ENCODE measurements at places on chromosomes 7 and 10.
A peak's percentile ranks its signal among the peaks of the same experiment; 100 is the strongest.

DNA sequence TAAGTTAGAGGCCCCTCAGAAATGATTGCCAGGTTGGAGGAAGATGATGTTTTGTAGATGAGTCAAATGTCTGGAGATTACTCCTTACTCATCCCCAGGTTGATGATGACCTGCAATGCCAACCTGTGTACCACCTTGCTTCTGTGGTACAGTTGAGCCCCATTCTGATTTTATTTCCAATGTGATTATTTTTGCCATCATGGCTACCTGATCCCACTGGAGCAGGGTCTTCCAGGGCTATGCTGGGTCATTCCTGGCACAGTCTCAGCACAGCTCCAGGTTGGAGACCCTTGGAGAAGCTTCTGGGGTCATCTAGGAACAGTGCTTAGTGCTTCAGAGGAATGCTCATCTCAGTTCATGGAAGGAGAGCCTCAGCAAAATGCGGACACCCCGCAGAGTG is 34.3 kb downstream of the LRRC18 start:
- DNase-seq, result no peak

DNA sequence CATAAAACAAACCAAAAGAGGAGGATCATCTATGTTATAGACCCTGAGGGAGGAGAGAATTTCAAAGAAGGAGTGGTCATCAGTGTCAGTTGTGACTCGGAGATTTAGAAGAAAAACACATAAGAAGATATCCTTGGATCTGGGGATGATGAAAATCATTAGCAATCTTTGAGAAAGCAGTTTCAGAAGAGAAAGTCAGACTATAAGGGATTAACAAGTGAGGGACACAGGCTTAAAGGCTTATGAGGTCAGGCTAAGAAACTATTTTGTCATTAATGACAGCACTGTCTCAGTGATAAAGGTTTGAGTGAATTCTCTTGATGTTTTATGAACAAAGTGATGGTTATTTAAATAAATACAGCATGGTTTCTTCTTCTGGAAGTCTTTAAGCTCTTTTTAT is 6.1 kb upstream of the GPR85 start:
- DNase-seq, result no peak

GRCh38 chr10:100998991-100999741 is 442 bp upstream of the LZTS2 start:
- peak; percentile 69 for DNase-seq

- DNase-seq, result no peak
Measured at GRCh38 chr7:99693100-99693426, 13.3 kb upstream of the CYP3A5 start.

DNA sequence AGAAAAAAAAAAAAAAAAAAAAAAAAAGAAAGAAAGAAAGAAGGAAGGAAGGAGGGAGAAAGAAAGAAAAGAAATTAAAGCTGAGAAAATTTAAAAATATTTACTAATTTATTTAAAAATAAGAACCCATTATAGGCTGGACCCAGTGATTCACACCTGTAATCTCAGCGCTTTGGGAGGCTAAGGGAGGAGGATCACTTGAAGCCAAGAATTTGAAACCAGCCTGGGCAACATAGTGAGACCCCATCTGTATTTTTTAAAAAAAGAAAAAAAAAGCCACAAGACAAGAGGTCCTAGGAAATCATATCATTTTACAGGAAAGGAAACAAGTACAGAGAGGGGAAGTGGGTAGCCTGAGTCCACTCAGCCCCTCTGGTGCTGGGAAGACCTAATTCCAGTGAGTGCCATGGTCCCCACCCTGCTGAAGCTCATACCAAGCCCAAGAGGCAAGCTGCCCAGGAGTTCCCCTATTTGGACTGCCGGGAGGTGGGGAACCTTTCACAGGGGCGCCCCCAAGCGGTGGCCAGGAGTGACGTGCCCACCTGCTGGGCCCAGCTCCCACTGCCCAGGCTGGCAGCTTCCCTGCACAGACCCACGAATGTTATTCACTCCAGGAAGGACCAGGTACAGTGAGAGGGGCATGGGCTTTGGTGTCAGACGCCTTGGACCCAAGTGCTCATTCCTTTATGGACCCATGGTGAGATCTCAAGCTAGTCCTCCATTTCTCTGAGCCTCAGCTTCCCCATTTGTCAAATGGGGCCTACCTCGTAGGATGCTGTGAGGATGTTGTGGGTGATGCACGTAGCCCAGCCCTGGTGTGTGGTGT is 133.6 kb downstream of the ZMIZ1 start:
- DNase-seq, result peak; percentile 59

- no peak for DNase-seq
Measured at GRCh38 chr7:130886438-130887135, 152.6 kb upstream of the KLF14 start.

- DNase-seq, result no peak
Measured at GRCh38 chr7:43926798-43927123, 525 bp downstream of the UBE2D4 start.

GRCh38 chr10:77832238-77832637 is 94.3 kb downstream of the DLG5 start:
- DNase-seq, result no peak

- DNase-seq, result no peak
Measured at GRCh38 chr7:41232086-41232485, 470.8 kb downstream of the INHBA start.

GRCh38 chr7:31102973-31103850 is 51.1 kb downstream of the ADCYAP1R1 start:
- no peak for DNase-seq

- DNase-seq, result no peak
Measured at GRCh38 chr7:97006055-97006815, 882 bp downstream of the DLX6 start.

GRCh38 chr10:77849039-77849664 is 77.4 kb downstream of the DLG5 start:
- DNase-seq, result no peak

- no peak for DNase-seq
Measured at GRCh38 chr10:14502431-14502830, 171.7 kb upstream of the FRMD4A start.

- DNase-seq, result no peak
Measured at GRCh38 chr7:154583454-154583853, 419.5 kb downstream of the PAXIP1 start.

- no peak for DNase-seq
Measured at GRCh38 chr7:44388089-44388970, 62.9 kb upstream of the CAMK2B start.

DNA sequence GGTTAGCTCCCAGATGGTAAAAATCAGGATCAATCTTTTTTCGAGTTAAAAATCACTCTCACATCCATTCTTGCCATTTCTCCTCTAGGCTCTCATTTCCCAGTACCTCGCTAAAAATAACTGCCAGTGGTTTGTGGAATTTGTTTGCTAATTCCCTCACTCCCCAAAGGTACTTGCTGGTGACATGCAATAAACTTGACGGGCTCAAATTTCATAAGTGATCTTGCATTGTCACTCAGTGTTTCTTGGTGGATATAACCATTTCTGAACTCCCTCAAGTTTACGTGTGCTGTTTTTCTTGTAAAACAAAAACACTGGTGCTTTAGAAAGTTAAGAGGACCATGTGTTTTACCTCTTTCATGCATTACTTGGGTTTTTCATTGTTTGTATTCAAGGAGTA is 399.2 kb upstream of the MKI67 start:
- DNase-seq, result no peak

DNA sequence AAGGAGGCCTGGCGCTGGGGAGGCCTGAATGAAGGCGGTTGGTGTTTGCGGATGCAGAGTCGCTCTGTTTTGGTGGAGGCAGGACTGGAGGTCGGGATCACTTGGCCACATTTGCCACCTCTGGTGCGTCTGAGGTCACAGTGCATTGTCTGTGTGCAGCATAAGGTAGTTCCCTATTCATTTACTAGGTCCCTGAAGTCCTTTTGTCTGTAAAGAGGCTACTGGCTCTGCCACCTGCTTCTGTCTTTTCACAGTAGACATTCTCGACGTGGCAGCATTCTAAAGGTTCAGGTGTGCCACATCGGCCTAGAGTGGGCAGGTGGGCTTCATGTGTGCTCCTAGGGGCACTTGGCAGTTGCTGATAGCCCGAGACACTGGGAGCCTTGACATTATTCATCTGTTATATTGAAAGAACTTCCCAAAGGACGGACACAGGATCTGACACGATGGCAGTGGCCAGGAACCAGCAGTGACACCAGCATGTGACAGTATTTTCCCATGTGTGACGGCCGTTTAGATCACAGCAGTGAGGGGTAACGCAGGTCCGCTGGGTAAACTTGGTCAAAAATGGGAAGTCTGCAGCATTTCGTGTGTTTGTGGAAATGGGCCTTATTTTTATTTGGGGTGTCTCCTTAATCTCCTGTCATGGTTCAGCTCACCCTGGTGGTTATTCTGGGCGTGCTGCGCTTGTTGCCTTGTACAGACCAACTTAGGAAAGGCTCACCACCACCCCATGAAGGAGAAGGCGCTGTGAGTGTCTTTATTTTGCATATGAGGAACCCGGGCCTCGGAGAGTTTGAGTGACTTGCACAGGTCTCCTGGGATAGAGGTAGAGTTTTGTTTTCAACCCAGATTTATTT is 5.9 kb downstream of the MGMT start:
- DNase-seq, result no peak

GRCh38 chr10:118668228-118668952 is 72.9 kb upstream of the PRLHR start:
- no peak for DNase-seq

- DNase-seq, result peak; percentile 20
Measured at GRCh38 chr10:4651404-4652037, 174.5 kb upstream of the AKR1E2 start.

- DNase-seq, result no peak
Measured at GRCh38 chr7:13476881-13477444, 512.5 kb downstream of the ETV1 start.

DNA sequence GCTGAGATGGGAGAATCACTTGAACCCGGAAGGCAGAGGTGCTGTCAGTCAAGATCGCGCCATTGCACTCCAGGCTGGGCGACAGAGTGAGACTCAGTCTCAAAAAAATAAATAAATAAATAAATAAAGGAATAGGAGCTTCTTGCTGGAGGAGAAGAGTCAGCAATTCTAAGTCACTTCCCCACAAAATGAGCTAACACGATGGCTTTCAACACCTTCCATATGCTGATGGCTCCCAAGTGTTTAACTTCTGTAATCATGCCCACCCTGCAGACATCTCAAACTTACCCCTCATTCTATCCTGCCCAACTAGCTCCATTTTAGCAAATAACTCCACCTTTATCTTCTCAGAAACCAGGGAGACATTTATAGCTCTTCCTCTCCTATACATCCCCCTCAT is 21.2 kb downstream of the PSAP start:
- DNase-seq, result peak; percentile 49

DNA sequence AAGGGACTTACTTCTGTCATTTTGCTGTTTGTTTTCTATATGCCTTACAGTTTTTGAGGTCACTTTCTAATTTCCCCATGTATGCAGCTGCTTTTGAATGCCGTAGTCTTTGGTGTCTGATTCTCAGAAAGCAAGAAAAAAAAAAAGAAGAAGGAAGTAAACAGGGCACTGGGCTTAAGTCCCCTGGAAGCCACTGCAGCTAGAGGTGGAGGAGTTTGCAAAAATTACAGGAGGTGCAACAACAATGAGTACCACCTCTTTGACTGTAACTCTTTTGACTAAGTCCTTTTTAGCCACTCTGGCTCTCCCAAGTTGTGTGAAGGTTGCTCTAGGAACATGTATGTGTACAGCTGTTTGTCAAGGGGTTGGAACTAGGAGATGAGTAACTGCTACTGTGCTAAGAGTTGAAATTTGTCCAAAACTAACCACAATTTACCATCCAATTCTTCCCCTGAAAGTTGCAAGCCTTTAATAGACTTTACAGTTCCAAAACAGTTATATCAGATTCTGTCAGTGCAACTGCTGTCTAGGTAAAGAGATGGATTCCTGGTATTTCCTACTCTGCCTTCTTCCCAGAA is 588.0 kb upstream of the LRRN3 start:
- no peak for DNase-seq

DNA sequence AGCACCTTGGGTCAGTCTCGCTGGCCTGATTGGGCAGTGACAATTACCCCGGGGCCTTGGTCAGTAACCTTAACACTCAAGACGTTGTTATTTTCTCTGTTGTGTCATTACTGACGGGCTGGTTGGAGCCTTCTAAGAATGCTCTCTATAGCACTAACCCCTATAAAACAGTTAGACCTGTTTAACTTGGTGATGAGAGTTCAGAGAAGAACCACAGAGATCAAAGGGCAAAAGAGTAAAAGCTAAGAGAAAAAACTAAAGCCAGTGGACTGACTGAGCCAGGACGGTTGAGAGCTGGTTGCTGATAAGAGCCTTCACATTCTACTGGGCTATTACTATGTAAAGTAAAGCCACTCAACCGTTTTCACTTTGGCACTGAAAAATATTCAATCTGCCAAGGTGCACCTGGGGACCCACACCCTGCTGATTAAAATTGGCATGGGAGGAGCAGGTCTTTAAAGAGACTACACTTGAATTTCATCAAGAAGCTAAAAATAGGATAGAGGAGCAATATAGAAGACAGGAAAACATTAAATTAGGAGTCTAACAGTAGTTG is 13.6 kb upstream of the ITGB1 start:
- no peak for DNase-seq

- no peak for DNase-seq
Measured at GRCh38 chr10:77283326-77283725, 354.3 kb downstream of the KCNMA1 start.

DNA sequence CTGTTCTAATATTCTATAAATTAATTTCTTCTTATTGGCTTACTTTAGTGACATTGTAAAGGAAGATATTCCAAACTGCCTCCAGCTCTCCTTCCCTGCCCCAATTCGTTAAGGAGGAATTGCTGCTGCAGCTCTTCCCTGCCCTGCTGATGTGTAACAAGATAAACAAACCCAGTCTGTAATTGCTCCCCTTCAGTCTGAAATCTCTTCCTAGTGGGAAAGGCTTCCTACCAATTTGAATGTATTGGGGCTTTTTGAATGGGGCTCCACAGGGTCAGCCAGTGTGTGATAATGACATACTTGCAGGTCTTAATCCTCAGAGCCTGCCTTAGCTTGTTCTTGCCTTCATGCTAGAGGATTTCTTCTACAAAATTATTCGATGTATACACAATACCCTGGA is 849.9 kb upstream of the GHITM start:
- DNase-seq, result no peak

DNA sequence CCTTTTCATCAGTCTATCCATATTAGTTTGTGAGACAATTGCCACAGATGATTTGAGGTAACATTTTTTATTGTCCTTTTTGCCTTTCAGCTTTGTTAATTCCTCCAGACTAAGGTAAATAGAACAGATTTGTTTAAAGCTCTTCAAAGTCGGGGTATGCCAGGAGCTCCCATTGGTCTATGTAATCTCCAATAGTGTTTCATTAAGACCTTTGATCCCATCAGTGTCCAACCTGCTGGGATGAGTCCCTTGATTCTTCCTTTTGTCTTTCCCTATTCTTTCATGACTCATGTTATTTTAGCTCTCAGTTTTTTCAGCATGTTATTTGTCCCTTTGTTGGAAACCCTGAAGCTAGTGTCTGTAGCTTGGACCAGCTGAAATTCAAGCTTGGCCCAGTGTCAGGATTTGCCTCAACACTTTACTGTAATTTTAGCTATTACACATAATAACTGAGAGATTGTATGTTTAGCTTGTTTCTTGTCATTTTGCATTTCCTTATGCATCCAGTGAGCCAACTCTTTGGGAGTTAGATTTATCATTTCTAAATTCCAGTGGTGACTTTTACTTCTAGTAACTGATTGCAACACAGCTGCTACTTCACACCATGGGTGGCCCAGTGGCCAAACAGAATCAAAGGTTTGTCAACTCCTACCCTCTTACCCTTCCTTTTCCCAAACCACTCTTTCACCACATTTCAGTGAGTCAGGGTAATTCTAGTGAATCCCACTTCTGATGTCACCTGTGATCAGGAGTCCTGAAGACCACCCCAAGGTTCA is 15.3 kb downstream of the AGBL3 start:
- DNase-seq, result no peak

GRCh38 chr10:98242823-98243222 is 25.2 kb downstream of the LOXL4 start:
- DNase-seq, result no peak

Measured in inflammatory macrophage treated with lipopolysaccharide for 4 hours (primary cell).